Activated naive CD4-positive, alpha-beta T cell (primary cell): ENCODE measurements at places on chromosomes 6 and 20.

DNA sequence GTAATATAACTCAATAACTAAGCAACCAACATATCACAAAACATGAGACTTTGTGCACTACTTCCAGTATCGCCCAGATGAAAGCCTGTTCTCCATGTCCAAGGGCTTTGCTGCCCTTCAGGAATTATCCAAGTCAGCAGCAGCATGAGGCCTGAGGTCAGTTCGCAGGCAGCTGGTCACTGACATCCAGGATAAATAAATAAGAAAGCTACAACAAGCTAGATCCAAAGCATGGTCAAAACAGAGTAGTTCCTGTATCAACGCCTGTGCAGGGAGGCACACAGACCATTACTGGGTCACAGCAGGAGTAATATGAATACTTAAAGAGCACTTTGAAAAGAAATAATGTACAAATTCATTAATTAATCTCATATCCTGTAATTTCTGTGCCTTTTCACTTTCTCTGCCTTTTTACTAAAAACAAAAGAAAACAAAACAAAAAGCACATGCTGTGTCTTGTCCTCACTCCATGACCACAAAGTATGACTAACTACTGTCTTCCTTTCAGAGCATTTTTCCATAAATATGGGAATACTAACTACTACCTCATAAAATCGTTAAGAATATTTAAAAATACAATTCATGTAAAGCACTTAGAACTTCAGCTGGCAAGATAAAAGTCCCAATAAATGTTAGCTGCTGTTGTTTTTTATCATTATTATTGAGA lies 374.9 kb upstream of the IRAK1BP1 start:
- no peak for DNase-seq

DNA sequence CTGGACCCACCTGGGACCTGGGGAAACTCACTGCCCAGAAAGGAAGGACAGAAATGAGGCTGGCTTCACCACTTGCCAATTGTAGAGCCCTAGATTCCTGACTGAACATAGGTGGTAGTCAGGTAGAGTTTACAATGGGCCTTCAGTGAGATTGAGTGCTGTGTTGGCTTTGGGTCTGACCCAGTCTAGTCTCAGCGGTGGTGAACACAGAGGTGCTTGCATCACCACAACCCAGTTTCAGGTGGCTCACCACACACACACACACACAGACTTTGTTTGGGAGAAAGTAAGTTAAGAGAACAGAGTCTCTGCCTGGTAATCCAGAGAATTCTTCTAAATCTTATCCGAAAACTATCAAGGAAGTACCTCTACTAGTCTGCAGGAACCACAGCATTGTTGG lies 266.1 kb upstream of the EPHA7 start:
- no peak for DNase-seq

DNA sequence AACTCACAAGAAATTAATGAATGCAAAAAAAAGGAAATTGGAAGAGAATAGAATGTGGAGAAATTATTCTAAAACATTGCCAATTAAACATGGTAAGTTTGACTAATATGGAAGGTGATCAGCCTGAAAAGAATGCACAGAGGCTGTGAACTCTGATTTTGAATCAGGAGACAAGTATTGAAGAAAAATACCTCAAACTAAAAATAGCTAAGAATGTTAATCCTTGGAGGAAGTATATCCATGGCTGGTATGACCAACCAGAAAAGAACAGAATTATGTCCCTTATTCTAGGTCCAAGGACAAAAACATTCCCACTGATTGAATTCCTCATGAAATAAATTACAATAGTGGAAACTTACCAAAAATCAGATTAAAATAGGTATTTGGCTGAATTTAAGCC lies 7.3 kb upstream of the RIMS1 start:
- DNase-seq, result no peak

DNA sequence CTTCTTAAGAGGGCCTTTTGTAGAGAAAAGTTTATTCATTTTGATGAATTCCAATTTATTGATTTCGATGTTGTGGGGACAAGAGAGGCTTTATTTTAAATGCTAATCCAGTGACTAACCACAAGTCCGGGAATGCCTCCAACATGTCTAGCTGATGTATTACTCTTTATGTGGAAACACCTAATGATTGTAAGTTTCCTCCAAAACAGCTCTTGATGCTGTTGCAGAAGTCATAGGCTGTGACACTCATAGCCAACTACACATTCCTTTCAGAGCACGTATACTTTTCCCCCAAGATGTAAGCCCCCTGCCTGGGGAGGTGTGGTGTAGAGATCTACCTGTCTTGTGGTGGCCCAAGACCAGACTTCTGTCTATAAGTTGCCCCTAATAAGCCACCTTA lies 61.3 kb upstream of the RNF24 start:
- no peak for DNase-seq

DNA sequence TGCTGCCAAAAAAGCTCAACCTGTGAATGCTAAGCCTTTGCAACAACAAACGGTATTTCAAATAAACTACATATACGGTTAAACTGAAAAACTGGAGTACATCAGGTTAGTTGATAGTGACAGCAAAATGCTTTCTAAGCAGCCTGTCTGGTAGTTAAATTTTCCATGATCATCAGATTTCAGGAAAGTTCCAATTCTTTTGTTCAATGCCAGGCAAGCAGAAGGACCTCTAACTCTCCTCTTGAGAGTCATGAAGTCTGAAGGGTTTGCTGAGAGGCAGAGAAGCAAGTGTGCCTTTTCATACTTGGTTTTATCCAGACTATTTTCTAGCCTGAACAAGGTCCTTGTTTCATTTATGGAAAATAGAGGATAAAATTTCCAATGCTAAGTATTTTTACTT lies 4.5 kb downstream of the FLRT3 start:
- DNase-seq, result no peak
